Hindlimb muscle (tissue), 1 donor: ENCODE measurements at places on chromosomes 1 and 21. TPM values are rescaled to one million over a fixed set of nuclear protein-coding genes. Genes with fewer than 3 reads are reported as not detected.

RNU1-3 gene
- not detected for polyA plus RNA-seq

DNA sequence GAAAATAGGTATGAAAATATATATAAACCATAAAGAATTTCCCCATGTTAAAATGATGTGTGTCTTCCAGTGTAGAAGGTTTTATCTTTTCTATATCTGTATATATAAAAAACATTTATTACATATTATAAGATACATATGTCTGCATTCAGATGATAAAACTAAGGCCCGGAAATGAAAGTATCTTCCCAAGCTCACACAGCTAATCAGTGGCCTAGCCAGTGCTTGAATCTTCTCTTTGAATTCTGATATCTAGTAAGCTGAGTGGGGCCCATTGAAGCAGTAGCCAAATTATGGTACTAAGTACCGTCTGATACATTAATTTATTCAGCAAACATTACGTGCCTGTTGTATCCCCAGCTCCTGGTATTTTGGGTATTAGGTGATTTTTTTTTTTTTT, 28.6 kb downstream of the UCK2 start:
- DNase-seq: no peak

- DNase-seq: no peak
These were observed 836 bp upstream of the PRCC start for GRCh38 chr1:156766298-156767100.

DNA sequence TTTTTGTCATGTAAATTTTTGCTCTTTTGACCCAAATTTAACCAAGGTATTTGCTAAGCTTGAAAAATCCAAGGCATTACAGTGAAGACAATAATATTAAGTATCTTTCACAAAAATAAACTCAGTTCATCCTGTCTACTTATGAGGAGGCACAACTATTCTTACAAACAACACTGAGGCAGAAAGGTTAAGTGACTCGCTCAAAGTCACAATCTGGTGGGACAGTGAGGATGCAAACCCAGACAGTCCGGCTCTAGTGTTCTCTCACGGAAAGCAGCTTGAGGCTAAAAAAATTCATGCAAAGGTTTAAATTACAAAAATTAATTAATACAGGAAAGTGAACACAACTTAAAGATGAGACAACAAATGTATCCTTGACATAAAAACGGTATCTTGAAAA, 125.3 kb downstream of the SIPA1L2 start:
- DNase-seq: no peak

CYP4Z1 gene
- polyA plus RNA-seq: 0.15 TPM

KCTD3 gene
- 41.4 TPM for polyA plus RNA-seq
